Posterior vena cava (tissue), 2 donors: ENCODE measurements at places on chromosomes 6 and 20. TPM values are rescaled to one million over a fixed set of nuclear protein-coding genes. Genes with fewer than 3 reads are reported as not detected.
A peak's percentile ranks its signal among the peaks of the same experiment; 100 is the strongest.

Gene NKAIN4
- not detected for total RNA-seq

DNA sequence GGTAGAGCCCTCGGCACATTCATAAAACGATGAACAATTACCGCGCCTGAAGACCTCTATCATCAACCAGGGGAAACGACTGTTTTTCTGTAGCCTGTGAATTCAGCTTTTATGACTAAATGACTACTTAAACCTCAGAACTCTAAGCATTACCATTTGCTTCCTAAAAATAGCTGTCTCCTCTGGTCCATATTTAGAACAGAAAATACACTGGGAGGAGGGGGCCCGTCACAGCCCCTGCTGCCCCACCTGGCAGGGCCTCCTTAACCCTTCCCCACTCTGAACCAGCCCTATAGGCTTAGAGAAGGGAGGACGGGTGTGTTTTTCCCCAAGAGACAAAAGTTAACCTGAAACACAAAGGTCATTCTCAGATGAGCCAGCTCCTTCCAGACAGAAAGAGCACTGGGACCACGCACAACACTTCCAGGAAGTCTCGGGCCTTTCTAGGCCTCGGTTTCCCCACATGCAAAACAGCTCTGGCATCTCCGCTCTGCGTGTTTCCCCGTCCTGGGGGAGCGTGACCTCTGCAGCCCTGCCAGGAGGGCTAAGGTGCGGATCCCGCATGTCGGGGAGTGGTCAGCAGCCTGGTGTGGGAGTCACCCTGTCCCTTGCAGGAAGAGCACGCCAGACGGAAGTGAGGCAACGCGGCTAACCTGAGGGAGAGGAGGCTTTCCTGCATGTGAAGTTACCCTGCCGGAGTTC lies 193.9 kb downstream of the DLL1 start:
- DNase-seq = peak; percentile 43

DNA sequence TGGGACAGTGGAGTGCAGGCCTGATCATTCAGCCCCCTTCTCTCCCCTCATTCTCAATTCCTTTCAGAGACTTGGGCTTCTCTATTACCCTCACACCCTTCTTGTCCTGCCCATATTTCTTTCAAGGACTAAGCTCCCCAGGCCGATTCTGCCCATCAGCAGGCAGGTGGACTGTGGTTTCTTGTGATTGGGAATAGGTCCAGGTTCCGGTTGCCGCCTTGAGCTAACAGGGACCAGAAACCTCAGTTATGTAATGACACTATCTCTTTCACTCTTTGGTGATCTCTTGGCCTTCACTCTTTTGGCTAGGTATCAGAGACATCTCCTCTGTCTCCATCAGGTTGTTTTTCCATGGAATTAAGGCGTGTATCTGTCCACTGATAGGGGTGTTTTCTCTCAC lies 6.5 kb downstream of the MUCL3 start:
- DNase-seq = no peak

GRCh38 chr20:49534255-49534712 lies 33.7 kb downstream of the PTGIS start:
- peak; percentile 76 for DNase-seq

DNA sequence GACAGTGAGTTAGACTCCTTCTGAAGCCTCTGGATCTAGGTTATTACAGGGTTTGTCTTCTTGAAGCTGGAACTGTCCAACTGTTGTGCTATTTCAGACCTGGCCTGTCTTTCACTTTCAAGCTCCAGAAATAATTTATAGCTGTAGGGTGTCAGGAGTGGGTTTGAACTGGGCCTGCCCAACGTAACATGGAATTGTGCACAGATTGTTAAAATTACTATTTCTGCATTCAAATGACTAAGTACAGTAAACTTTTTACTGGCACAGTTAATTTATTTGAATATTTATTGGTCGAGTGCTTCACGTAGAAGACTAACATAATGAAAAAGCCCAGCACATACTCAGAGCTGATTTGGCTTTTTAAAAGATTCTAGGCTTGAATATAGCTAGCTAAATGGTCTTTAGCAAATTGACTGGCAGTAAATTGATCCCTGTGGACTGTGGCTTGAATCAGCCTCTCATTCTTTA lies 74.3 kb downstream of the ARID1B start:
- DNase-seq = no peak

DNA sequence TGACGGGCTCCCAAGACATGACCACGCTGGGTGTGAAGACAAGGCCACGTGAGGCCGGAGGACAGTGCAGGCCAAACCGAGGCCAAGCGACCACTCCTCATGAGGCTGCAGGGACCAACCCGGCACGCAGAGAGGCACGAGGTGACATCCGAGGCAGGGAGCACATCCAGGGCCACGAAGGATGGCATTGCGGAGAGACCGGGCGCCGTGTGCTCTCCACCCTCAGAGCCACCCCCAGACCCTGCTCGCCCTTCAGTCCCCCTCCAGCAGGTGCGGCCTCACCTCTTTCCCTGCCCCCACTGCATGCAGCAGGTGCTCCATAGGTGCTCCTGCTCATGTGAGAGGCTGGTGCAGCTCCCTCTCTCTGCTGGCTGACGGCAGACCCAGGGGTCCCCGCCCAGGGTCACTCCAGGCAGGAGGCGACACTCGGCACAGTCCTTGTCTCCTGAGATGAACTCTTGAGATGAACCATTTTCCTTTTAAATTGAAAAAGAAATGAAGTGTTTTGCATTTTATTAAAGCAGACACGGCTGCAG lies 33.8 kb upstream of the CHRNA4 start:
- DNase-seq = no peak

DNA sequence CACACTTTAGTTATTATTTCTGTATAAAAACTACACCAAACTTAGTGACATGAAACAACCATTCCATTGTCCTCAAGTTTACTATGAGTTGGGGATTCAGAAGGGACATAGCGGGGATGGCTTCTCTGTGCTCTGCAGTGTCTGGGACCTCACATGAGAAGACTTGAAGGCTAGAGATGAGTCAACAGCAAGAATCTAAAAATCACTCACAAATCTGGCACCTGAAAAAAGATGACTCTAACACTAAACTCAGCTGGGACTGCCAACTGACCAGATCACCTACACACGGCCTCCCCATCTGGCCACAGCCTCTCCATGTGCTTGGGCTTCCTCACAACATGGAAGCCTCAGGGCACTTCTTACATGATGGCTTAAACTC lies 63.0 kb upstream of the EYA2 start:
- DNase-seq = no peak

DNA sequence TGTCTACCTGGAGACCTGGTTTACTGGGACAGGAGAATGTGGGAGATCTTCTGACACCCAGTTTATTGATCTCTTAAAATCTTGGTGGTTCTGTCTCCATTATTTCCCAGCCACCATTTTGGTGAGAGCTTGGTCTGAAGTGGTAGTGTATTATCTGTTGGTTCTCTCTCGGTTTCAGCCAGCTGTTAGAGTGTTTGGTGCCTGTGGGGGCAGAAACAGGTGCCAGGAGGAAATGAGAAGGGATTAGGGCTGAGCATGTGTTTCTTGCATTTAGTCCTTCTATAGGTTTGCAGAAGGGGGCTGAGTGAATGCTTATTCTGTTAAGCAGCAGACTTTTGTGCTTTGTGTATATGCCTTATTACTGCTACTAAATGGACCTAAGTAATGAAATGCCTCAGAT lies 9.6 kb downstream of the JARID2 start:
- DNase-seq = no peak

GRCh38 chr20:58044931-58045555 lies 183.4 kb downstream of the ANKRD60 start:
- no peak for DNase-seq

DNA sequence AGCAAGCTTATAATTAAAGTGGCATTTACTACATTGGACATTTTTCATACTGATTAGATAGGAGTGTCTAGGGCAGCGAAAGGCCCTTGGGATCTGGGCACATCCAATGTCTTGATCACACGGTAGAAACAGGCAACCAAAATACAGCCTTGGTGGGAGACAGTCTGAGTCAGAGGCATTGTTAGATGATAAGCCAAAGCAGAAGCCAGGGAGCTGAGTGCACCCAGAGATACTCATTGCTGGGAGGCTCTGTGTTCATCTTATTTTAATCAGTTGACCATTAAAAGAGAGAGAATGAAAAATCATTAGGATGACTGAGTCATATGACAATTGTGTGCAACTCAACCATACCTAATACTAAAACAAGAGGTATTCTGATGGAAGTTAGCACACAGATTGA lies 109.5 kb downstream of the LCA5 start:
- DNase-seq = no peak

Gene HLA-DRB1
- total RNA-seq = 78.2 TPM

GRCh38 chr6:15893556-15894253 lies 230.9 kb upstream of the DTNBP1 start:
- no peak for DNase-seq

Gene GHRH
- not detected for total RNA-seq

- DNase-seq = no peak
Measured at GRCh38 chr20:60224914-60225313, 266.7 kb downstream of the CDH26 start.

Gene PRIM2
- 10.8 TPM for total RNA-seq

- DNase-seq = peak; percentile 42
Measured at GRCh38 chr6:157563611-157564284, 182.8 kb downstream of the ZDHHC14 start.

GRCh38 chr6:63663147-63663955 lies 27.7 kb downstream of the PHF3 start:
- no peak for DNase-seq

Gene ZNF831
- total RNA-seq = 0.57 TPM

DNA sequence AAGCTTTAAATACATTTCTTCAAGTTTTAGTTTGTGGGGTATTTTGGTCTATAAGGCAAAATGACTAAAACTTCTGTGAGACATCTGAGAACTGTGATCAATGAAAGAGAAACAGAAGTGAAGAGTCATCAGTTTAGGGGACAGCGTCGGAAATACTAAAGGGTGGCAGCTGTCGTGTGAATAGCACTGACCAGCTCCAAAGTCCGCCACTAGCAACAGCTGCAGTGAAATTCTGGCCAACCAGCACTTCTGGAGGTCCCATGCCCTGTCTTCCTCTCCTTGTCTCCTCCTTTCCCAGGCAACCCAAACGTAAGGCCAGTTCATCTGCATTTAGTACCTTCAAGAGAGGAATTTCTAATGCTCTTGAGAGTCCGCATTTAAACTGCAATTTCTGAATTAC lies 87.5 kb downstream of the DACT2 start:
- no peak for DNase-seq

Gene ZKSCAN3
- total RNA-seq = 4.0 TPM

DNA sequence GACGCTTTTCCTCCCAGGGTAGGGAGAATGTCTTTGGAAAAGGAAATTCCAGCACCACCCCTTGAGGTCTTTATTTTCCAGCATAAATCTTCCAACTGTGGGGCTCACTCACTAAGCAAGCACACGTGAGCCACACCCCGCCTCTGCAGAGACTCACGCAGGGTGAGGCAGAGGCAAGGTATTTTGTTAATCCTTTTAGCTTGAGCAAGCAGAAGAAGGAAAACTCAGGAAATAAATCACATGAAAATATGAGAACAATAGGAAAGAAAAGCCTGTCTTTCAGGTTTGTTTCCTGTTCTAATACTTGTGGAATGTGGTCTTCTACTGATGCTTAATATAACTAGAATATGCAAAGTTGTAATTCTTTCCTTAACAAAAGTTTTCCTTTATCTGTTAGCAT lies 4.1 kb upstream of the PHACTR2 start:
- DNase-seq = no peak

- DNase-seq = no peak
Measured at GRCh38 chr6:149128489-149129145, 188.9 kb upstream of the TAB2 start.

GRCh38 chr6:52102405-52102804 lies 15.0 kb upstream of the PKHD1 start:
- no peak for DNase-seq

DNA sequence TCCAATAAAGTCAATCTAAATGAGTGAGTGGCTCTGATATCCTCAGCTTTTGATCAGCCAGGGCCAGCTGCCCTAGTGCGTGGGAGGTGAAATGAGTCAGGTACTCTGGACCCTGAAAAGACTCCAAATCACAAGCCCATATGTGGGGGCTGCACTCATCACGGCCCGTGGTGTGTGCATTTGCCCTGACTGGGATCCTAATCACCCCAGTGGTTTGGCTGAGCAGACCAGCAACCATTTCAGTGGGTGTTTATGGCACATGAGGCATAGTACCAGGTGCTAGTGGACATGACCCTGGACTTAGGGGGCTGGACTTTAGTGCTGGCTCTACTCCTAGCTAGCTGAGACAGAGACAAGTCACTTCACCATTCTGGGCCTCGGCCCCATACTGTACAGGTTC lies 39.4 kb downstream of the SCML4 start:
- DNase-seq = no peak

DNA sequence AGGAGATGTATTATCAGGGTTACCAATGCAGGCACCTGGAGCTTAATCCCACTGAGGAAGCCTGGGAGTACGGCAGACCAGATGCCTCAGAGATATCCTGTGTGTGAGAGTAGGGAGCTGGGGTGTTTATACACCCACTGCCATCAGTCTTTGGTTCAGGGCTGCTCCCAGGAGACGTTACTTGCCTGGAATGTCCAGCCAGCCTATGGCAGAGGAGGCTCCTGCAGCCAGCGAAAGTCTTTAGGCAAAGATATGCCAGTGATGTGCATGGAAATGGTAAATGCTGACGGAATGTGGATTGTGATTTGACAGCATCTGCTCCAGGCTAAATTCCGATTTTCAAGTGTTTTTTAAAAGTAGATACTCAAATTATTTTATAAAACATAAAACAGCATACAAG lies 282.0 kb downstream of the BTBD3 start:
- DNase-seq = no peak

- no peak for DNase-seq
Measured at GRCh38 chr6:38137608-38138265, 318.2 kb downstream of the ZFAND3 start.

GRCh38 chr20:56759741-56760278 lies 130.7 kb downstream of the TFAP2C start:
- peak; percentile 60 for DNase-seq

- no peak for DNase-seq
Measured at GRCh38 chr20:41770965-41771364, 152.8 kb upstream of the CHD6 start.

- DNase-seq = no peak
Measured at GRCh38 chr6:47655719-47656595, 42.4 kb upstream of the ADGRF4 start.

Gene SAMD3
- 1.5 TPM for total RNA-seq

DNA sequence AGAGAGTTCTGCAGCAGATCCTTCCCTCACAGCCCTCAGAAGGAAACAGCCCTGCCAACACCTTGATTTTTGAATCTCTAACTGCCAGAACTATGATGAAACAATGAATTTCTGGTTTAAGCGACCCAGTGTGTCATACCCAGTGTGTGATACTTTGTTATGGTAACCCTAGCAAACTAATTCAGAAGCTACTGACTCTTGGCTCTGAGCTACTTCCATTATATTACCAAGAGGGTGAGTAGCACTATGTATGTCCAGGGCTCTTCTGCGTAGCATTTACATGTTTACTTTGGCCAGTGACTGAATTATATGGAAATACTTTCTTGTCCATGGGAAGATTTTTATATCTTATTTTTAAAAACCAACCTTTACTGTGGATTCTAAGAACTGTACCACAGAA lies 16.7 kb downstream of the ANKRD66 start:
- DNase-seq = no peak
